ENCODE measurements at places on chromosomes 7 and 10.

DNA sequence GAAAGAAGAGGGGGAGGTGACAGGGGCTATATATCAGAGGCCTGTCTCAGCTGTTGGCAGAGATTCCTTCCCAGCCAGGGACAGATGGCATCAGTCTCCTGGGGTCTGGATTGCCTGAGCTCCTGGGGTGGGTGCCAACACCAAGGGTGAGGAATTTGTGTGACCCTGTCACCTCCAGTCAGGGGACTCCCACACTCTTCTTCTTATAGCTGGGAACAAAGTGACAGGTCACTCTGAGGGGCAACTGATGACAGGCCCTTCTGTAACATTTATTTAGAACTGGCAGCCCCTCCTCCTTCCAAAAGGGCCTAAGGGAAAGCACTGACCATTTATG is 53.7 kb upstream of the DUSP5 start:
- no peak for DNase-seq
- peaks cover 14% of the 10 kb centered on the region for H3K4me1 ChIP-seq
- H3K27me3 ChIP-seq, result no peaks in the 10 kb centered on the region
- H3K4me3 ChIP-seq, result no peak overlapping the region
- H3K36me3 ChIP-seq, result no peaks in the 10 kb centered on the region

GRCh38 chr10:111565542-111565941 is 488.7 kb downstream of the ADRA2A start:
- no peak for DNase-seq
- no peaks in the 10 kb centered on the region for H3K36me3 ChIP-seq
- no peak overlapping the region for H3K27ac ChIP-seq
- H3K4me1 ChIP-seq, result no peaks in the 10 kb centered on the region
- H3K4me3 ChIP-seq, result no peak overlapping the region
- no peaks in the 10 kb centered on the region for H3K27me3 ChIP-seq

DNA sequence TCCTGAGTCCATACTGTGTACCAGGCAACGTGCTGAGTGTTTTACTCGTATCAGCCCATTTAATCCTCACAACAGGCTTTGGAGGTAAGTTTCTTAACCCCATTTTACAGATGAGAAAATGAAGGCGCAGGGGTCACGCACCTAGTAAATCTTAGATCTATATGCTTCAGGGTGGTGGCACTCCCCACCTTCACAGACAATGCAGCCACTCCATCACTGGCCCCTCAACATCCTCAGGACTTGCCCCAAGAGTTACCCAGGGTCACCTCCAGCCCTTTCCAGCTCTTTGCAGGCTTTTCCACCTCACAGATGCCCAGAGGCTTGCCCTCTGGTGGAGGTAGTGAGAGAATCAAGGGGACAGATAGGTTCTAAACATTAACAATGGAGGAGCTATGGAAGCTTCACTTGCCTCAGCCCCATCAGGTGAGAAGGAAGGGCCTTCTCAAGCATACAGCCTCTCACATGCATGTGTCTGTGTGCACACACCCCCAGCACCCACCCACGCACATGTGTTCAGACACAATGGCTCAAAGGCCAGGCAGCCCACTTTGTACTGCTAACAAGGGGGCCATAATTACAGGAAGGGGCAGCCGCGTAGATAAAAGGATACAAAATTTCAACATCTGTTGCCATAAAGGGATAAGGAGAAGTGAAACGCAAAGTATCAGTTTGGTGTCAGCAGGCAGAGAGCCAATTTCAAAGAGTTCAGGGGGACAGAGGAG is 29.1 kb downstream of the DPCD start:
- H3K36me3 ChIP-seq, result peaks cover 10% of the 10 kb centered on the region
- no peak for DNase-seq
- H3K27ac ChIP-seq, result no peak overlapping the region
- H3K4me3 ChIP-seq, result no peak overlapping the region
- no peaks in the 10 kb centered on the region for H3K4me1 ChIP-seq

DNA sequence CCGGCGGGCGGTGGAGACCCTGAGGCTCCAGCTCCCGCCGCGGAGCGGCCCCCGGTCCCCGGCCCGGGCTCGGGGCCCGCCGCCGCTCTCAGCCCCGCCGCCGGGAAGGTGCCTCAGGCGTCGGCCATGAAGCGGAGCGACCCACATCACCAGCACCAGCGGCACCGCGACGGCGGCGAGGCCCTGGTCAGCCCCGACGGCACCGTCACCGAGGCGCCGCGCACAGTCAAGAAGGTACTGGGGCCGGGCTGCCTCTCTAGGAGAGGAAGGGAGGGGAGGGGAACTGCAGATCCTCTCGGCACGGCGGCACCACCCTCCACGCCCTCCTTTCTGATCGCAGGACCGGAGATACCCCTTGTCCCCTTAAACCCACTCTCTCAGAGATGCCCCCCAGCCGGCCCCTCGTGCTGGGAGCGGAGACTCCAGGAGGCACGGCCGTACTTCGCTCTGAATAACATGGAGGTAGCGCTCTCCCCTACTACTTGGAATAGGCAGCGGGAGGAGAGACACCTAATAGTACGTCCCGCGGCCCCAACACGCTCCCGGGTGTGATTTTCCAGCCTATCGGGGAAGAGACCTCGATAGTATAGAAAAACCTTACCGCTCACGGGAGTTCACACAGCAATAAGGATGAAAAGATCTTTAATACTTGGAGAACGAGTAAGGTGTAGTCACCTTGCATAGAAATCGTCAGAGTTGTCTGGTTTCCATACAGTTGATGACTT is 538 bp downstream of the AHCYL2 start:
- no peaks in the 10 kb centered on the region for H3K4me1 ChIP-seq
- no peaks in the 10 kb centered on the region for H3K27me3 ChIP-seq
- H3K27ac ChIP-seq, result peak overlapping the region; percentile 16
- H3K36me3 ChIP-seq, result no peaks in the 10 kb centered on the region
- DNase-seq, result peak; percentile 27

DNA sequence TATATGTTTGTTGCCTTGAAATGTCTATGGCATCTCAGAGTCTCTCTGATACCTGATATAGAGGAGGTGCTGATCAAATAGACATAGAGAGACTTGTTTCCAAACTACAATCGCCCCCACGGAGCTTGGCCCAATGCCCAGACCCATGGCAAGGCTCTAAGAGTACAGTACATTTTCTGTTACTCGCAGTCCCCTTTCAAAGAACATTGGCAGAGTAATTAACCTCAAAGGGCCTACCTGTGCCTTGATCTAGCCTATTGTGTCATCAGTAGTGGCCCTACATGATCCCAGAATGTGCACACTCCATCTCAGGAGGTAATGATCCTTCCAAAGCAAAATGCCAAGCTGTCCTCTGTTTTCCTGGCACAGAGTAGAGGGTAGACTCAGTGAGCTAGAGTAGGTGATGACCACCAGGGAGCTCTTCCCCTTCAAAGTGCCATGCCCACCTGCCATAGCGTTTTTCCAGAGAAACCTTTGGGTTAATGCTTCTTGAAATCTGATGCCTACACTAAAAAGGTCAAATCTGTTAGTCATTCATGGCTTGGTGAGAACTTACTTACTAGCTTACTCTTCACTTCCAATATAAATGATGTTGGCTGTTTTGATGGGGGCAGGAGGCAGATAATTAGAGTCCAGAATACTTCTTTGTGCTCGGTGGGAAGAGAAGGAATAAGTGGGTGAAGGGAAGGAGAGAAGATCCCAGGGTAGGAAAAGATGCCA is 41.2 kb upstream of the ACSL5 start:
- H3K4me3 ChIP-seq, result no peak overlapping the region
- no peak overlapping the region for H3K27ac ChIP-seq
- H3K4me1 ChIP-seq, result no peaks in the 10 kb centered on the region

DNA sequence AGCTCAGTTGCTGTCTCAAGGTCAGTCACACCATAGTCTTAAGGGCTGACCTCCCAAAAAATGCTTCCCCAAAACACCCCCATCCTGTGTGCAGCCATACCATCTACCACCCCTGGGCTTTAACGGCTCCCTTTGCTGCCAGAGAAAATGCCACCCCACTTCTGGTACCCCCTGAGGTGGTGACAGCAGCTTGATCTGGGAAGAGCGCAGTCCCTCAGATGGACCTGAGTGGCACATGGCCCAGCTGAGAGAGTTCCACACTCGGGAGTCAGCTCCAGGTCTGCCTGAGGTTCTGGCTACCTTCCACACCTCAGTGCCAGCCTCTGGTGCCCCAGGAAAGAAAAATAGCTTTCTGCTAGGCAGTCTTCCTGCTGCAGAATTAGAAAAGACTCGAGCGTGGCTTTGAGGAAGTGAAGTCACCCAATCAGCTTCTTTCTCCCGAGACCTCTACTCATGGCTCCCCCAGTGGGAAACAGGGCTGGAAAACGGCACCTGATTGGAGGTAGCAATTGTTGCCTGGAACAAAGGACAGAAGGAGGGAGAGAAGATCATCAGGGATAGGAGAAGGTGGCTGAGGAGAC is 151.7 kb downstream of the ARHGAP21 start:
- H3K36me3 ChIP-seq, result no peaks in the 10 kb centered on the region
- no peak overlapping the region for H3K4me3 ChIP-seq
- H3K27me3 ChIP-seq, result no peaks in the 10 kb centered on the region
- DNase-seq, result no peak

DNA sequence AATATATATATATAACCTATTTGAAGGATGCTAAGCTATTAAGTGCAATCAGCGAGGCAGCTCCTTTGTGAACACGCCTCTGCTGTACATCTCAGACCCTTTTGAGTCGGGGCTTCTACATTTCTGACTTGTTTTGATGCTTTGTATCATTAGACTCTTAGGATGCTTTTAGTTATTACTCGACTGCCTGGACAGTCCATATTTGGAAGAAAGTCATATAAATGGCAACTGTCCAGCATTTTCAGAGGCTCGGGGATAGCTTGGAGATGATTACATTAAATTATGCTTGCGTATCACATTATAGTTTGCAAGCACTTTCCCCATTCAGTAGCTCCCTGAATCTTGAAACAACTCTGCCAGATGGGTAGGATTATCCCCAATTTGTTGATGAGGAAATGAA is 257.9 kb downstream of the PTEN start:
- H3K4me1 ChIP-seq, result peaks cover 12% of the 10 kb centered on the region
- DNase-seq, result no peak
- H3K4me3 ChIP-seq, result no peak overlapping the region
- no peak overlapping the region for H3K27ac ChIP-seq
- H3K27me3 ChIP-seq, result no peaks in the 10 kb centered on the region

GRCh38 chr10:30583778-30584415 is 45.7 kb downstream of the LYZL2 start:
- peak; percentile 77 for DNase-seq
- peaks cover 2% of the 10 kb centered on the region for H3K4me1 ChIP-seq
- H3K27me3 ChIP-seq, result peaks cover 14% of the 10 kb centered on the region
- no peaks in the 10 kb centered on the region for H3K36me3 ChIP-seq
- H3K27ac ChIP-seq, result no peak overlapping the region

- no peaks in the 10 kb centered on the region for H3K36me3 ChIP-seq
- no peak overlapping the region for H3K4me3 ChIP-seq
- peak; percentile 90 for DNase-seq
- no peak overlapping the region for H3K27ac ChIP-seq
- H3K4me1 ChIP-seq, result peaks cover 2% of the 10 kb centered on the region
These were observed 145.2 kb downstream of the FRMD4A start for GRCh38 chr10:14185316-14186045.

- H3K36me3 ChIP-seq, result no peaks in the 10 kb centered on the region
- H3K27me3 ChIP-seq, result no peaks in the 10 kb centered on the region
- DNase-seq, result no peak
- no peaks in the 10 kb centered on the region for H3K4me1 ChIP-seq
- no peak overlapping the region for H3K27ac ChIP-seq
These were observed 78.4 kb downstream of the AKR1D1 start for GRCh38 chr7:138154661-138155060.

GRCh38 chr7:98134420-98135228 is 28.0 kb downstream of the LMTK2 start:
- H3K4me1 ChIP-seq, result peaks cover 5% of the 10 kb centered on the region
- H3K27ac ChIP-seq, result no peak overlapping the region
- H3K27me3 ChIP-seq, result no peaks in the 10 kb centered on the region
- H3K4me3 ChIP-seq, result no peak overlapping the region

DNA sequence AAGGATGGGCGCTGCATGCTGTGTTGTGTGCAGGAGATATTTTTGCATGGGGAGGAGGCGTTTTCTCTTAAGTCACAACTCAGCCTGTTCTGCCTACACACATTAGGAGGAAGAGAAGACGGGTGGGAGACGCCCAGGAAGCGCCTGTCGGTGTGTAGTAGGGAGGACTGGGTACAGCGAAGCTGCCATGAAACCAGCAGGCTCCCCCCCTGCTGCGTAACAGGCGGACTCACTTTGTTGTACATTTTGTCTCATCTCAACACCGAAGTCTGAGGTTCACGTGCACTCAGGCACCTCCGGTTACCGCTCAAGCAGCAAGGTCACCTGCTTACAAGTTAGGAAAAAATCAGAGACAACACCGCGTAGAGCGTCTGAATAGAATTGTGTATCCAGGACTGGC is 56.3 kb downstream of the CRTAC1 start:
- H3K4me1 ChIP-seq, result no peaks in the 10 kb centered on the region
- H3K36me3 ChIP-seq, result no peaks in the 10 kb centered on the region
- H3K27ac ChIP-seq, result no peak overlapping the region
- H3K4me3 ChIP-seq, result no peak overlapping the region
- DNase-seq, result no peak

- H3K27me3 ChIP-seq, result peaks cover 45% of the 10 kb centered on the region
- no peak overlapping the region for H3K27ac ChIP-seq
- H3K36me3 ChIP-seq, result no peaks in the 10 kb centered on the region
- no peak for DNase-seq
These were observed 347.4 kb downstream of the RPS24 start for GRCh38 chr10:78381107-78381506.

GRCh38 chr7:69349291-69349690 is 249.0 kb upstream of the AUTS2 start:
- no peaks in the 10 kb centered on the region for H3K36me3 ChIP-seq
- H3K27me3 ChIP-seq, result no peaks in the 10 kb centered on the region
- H3K4me1 ChIP-seq, result no peaks in the 10 kb centered on the region
- DNase-seq, result no peak
- H3K27ac ChIP-seq, result no peak overlapping the region

GRCh38 chr7:7812112-7812511 is 93.7 kb upstream of the RPA3 start:
- 0 out of 2 replicates have a peak, but pooled peaks cover 2% of the 10 kb centered on the region for H3K36me3 ChIP-seq
- no peak overlapping the region for H3K4me3 ChIP-seq
- no peak overlapping the region for H3K27ac ChIP-seq
- H3K27me3 ChIP-seq, result no peaks in the 10 kb centered on the region
- no peaks in the 10 kb centered on the region for H3K4me1 ChIP-seq
